Tracheal epithelial cell (primary cell): ENCODE measurements at places on chromosomes 6 and 20. TPM values are rescaled to one million over a fixed set of nuclear protein-coding genes. Genes with fewer than 3 reads are reported as not detected.

Gene FOXO3
- 43.5 and 45.5 TPM in 2 replicates for total RNA-seq

Gene RSPH9
- total RNA-seq: 0.21 and 0.24 TPM in 2 replicates

Gene TAP1
- 43.5 and 87.0 TPM in 2 replicates for total RNA-seq

Gene AK9
- 2.2 and 3.2 TPM in 2 replicates for total RNA-seq

Gene CPXM1
- total RNA-seq: not detected in 2 replicates

Gene SCRT2
- total RNA-seq: not detected in 2 replicates

Gene MYLK2
- total RNA-seq: not detected in 2 replicates

Gene KIFC1
- total RNA-seq: 0.85 and 5.3 TPM in 2 replicates

Gene SYNDIG1
- 0.24 TPM in 1 of 2 replicates, not detected in the other for total RNA-seq

Gene CST4
- not detected in 2 replicates for total RNA-seq

Gene HLA-DRB1
- total RNA-seq: 3.4 TPM in 1 of 2 replicates, not detected in the other

Gene XKR7
- under 0.01 TPM in 1 of 2 replicates, not detected in the other for total RNA-seq

Gene CLIC1
- 454 and 1,059 TPM in 2 replicates for total RNA-seq

Gene RCAN2
- 0.72 TPM in 1 of 2 replicates, not detected in the other for total RNA-seq

Gene FAM209A
- not detected in 2 replicates for total RNA-seq

Gene PARD6B
- 10.7 and 19.0 TPM in 2 replicates for total RNA-seq

Gene MCHR2
- total RNA-seq: not detected in 2 replicates

Gene DDX27
- total RNA-seq: 46.3 and 51.1 TPM in 2 replicates

Gene PLG
- not detected in 2 replicates for total RNA-seq

Gene HLA-DQB2
- total RNA-seq: not detected in 2 replicates

Gene LBP
- total RNA-seq: not detected in 2 replicates

Gene OR2B6
- total RNA-seq: not detected in 2 replicates

Gene SNAI1
- not detected in 2 replicates for total RNA-seq

Gene SAMD10
- total RNA-seq: 2.1 and 4.3 TPM in 2 replicates

Gene NTSR1
- total RNA-seq: not detected in 2 replicates

Gene CALHM4
- not detected in 2 replicates for total RNA-seq

Gene TSPO2
- not detected in 2 replicates for total RNA-seq

Gene CRISP3
- not detected in 2 replicates for total RNA-seq

Gene MUCL3
- under 0.01 TPM in 1 of 2 replicates, not detected in the other for total RNA-seq

Gene NKX2-2
- total RNA-seq: not detected in 2 replicates

Gene PROKR2
- total RNA-seq: not detected in 2 replicates

Gene GTSF1L
- not detected in 2 replicates for total RNA-seq

Gene JAG1
- 205 and 243 TPM in 2 replicates for total RNA-seq

Gene PDSS2
- total RNA-seq: 7.7 and 13.9 TPM in 2 replicates

Gene ISM1
- under 0.01 TPM in 1 of 2 replicates, not detected in the other for total RNA-seq

Gene COL11A2
- 0.24 and 0.43 TPM in 2 replicates for total RNA-seq

Gene EPHA7
- 0.24 TPM in 1 of 2 replicates, not detected in the other for total RNA-seq

Gene CLIC5
- 0.72 TPM in 1 of 2 replicates, not detected in the other for total RNA-seq

Gene NR2E1
- total RNA-seq: not detected in 2 replicates

Gene UNC5CL
- 0.43 and 1.2 TPM in 2 replicates for total RNA-seq

Gene EBF4
- total RNA-seq: 1.1 and 1.2 TPM in 2 replicates

Gene TFAP2A
- total RNA-seq: 7.7 and 11.9 TPM in 2 replicates

Gene PEX6
- total RNA-seq: 51.1 and 68.4 TPM in 2 replicates

Gene SLC35D3
- total RNA-seq: under 0.01 TPM in 1 of 2 replicates, not detected in the other

Gene CCN6
- 0.72 TPM in 1 of 2 replicates, not detected in the other for total RNA-seq

Gene FAM217A
- not detected in 2 replicates for total RNA-seq

Gene GSTA3
- not detected in 2 replicates for total RNA-seq

Gene ACTL10
- total RNA-seq: 1.5 and 2.7 TPM in 2 replicates

Gene SUMO4
- under 0.01 and 0.24 TPM in 2 replicates for total RNA-seq

Gene TAB2
- total RNA-seq: 18.6 and 30.1 TPM in 2 replicates

Gene TULP1
- not detected in 2 replicates for total RNA-seq

Gene FBXL4
- 16.9 and 23.9 TPM in 2 replicates for total RNA-seq

Gene ZNF318
- total RNA-seq: 3.0 and 3.1 TPM in 2 replicates

Gene STX11
- total RNA-seq: 2.2 TPM in 1 of 2 replicates, not detected in the other

Gene RIPPLY2
- total RNA-seq: 1.4 TPM in 1 of 2 replicates, not detected in the other

Gene PLA2G7
- total RNA-seq: 0.72 TPM in 1 of 2 replicates, not detected in the other

Gene LHFPL5
- total RNA-seq: not detected in 2 replicates

Gene SMIM28
- total RNA-seq: not detected in 2 replicates

Gene HSPA1L
- total RNA-seq: 0.64 and 0.72 TPM in 2 replicates
